Smooth muscle cell of trachea (primary cell): ENCODE measurements at places on chromosomes 11 and 22. TPM values are rescaled to one million over a fixed set of nuclear protein-coding genes. Genes with fewer than 3 reads are reported as not detected.

The C22orf31 gene
- total RNA-seq: 0.15 TPM in 1 of 2 replicates, not detected in the other

The SLC22A8 gene
- not detected in 2 replicates for total RNA-seq

The BTG4 gene
- not detected in 2 replicates for total RNA-seq

The ZNF215 gene
- 2.3 and 6.5 TPM in 2 replicates for total RNA-seq

The OR52N4 gene
- not detected in 2 replicates for total RNA-seq

The CNTF gene
- 1.5 and 2.0 TPM in 2 replicates for total RNA-seq
